ENCODE measurements at places on chromosomes 12 and 14.

DNA sequence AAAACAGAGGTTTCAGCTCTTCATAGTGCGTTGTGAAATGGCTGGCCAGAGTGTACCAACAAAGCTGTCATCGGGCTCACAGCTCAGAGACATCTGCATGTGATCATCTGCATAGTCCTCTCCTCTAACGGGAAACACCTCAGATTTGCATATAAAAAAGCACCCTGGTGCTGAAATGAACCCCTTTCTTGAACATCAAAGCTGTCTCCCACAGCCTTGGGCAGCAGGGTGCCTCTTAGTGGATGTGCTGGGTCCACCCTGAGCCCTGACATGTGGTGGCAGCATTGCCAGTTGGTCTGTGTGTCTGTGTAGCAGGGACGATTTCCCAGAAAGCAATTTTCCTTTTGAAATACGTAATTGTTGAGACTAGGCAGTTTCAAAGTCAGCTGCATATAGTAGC is 14.3 kb upstream of the PAPLN start:
- no peak for DNase-seq

DNA sequence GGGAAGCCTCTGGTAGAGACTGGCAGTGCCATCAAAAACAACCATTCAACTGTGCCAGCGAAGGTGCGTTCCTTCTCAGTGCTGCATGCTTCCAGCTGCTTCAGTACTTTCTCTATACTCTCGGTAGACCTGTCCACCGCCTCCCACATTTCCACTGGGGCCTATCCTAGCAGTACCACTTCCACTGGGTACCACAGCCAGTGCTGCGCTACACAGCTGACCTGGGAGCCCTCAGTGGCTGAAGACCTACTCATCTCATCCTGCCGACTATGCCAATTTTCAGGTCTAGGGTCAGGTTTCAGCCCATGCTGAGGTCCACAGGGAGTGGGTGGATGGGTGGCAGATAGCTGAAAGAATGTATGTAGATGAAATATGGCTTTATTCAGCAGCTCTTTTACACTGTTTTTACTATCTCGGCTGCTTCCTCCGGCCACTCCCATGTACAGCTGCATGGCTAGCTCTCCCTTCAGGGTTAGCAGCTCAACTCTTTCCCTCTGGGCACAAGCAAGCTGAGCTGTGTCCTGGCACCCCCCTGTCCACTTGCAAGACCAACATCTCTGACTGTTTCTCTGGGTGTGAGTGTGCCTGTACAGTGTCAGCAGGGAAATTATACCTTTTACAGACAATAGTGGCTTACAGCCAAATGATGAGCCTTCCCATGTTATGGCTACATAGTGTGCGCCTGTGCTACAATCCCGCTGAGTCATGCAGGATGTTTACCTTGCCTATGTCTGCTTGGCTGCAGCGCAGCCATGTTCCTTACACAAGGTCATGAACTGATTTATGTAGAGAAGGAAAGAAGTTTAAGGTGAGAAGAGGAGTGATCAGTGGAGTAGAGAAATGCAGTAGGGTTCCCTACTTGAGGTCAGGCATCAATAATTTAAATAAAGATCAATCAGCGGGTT is 125.7 kb upstream of the DDHD1 start:
- DNase-seq = no peak

DNA sequence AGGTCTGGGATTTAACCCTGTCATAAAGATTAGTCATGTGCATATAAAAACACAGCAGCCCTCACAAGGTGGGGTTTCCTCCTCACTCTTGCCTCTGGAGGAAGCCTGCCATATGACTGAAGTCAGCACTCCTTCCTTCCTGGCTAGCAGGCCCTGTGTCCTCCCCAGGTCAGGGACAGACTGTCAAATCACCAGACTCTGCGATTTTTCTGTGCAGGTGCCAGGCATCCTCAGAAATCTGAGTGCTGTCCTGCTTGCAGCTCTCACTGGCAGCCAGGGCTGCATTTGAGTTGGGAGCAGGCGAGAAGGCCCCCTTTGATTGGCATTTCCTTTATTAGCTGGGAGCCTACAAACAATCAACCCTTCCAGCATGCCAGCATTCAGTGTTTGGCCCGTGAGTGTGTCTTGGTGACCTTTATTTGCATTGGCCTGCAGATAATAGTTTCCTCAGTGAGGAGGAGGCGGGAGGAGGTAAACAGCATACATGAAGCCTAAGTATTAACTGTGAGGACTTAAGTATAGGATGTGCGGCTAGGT is 183.8 kb upstream of the ARHGAP5 start:
- DNase-seq = no peak

DNA sequence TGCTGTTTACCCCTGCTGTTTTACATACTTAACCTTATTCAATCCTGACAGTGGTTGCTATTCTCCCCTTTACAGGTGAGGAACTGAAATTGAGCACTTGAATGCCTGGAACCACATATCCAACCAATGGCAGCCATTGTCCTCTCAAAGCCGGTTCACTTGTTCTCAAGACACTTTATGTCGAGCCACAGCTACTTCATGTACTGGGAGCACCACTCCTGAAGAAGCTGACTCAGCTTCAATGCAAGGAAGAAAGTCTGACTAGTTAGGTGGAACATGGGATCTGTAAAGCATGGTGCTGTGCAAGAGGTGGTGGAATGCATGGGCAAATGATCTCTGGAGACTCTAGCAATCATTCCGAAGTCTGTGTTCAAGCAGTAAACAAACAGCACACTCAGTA is 113.9 kb upstream of the CPM start:
- DNase-seq = no peak

DNA sequence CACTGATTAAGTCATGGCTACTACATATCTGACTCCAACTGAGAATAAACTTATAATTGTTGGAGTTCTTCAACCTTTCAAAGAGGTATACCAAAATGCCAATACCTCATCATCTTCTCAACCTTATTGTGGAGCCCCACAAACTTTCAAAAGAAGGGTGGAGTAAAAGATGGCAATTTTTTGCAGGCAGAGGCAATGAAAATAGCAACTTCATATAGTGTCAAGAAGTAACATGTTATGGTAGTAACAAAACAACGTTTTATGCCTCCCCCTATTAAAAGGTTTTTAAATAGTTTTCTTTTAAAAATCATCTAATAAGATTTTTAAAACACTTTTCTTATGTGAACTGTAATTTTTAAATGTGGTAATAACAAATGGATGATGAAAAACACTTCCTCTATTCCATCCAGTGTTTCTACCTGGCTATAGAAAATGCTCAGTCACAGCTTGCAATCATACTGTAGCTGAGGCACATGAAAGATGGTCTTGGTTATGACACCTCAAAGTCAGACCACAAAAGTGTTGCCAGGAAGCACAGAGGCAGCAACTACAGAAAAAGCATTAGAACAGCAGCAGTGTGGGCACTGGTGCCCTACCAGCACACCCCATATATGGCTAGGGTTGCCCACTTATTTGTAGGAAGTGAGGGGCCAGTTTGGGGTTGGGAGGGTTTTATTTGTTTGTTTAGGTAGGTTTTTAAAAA is 7.0 kb downstream of the PPP1R12A start:
- DNase-seq = no peak

DNA sequence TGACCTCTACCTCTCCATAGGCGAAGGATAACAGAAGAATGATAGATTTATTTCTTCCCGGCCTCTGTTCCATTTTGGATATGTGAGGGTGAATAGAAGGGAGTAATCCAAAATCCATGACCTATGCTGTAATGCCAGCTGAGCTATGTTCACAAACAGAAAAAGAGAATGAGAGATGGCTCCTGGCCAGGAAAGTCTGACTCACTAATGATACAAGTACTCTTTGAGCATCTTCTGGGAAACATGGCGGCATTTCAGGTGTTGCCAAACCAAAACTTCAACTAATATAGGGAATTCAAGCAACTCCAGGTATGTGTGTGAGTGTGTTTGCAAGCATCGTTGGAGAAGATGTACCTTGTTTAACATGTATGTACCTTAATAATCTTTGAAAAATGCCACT is 55.1 kb downstream of the MED13L start:
- peak; percentile 75 for DNase-seq

- DNase-seq = peak; percentile 92
Measured at GRCh38 chr12:6827437-6827911, 733 bp upstream of the P3H3 start.

DNA sequence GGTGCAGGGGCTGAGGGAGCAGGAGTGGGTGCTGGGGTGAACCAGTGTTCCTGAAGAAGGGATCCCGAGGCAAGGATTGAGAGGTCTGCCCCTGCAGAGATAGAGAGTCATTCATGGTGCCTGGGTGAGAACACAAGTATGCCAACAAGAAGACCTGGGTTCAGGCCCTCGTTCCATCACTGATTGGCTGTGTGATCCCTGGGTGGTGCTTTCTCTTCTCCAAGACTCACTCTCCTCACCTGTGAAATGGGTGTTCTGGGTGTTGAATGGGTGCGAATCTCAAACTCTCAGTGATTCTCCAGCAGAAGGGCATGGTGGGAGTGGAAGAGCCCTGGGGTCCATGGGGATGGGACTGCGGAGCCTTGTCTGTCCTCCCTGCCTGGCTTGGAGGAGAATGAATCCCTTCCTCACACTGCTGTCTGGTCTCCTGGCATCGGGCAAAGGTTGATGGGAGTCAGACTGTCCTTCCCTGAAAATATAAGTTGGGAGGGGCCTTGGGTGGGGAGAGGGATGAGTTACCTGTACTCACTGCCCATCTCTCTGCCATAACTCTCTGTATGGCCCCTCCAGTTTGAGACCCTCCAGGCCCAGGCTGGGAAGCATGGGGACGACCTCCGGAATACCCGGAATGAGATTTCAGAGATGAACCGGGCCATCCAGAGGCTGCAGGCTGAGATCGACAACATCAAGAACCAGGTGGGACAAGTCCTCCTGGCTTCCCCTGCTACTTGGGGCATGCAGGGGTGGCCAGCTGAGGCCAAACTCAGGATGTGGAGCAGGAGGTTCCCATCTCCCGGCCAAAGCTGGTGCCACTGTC is 9.6 kb downstream of the KRT7 start:
- no peak for DNase-seq

DNA sequence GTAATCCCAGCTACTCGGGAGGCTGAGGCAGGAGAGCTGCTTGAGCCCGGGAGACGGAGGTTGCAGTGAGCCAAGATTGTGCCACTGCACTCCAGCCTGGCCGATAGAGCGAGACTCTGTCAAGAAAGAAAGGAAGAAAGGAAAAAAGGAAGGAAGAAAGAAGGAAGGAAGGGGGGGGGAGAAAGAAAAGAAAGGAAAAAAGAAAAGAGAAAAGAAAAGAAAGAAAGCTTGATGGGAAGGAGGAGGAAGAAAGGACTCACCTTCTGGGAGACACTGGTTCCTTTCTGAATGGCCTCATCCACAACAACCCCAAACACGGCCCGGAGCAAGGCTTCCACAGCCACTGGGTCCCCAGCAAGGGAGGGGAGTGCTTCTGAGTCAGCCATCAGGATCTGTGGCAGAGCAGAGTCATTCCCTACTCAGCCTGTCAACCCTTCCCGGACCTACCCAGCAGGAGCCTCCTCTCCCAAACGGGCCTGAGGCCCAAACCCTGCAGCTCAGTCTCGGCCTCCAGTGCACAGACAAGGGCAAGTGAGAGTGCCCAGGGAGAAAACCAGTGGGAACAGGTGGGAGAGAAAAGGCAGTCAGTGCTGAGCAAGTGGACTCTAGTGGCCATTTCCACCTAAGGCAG is 7.3 kb upstream of the ZNF740 start:
- DNase-seq = no peak

- no peak for DNase-seq
Measured at GRCh38 chr14:100541621-100542560, 45.3 kb downstream of the BEGAIN start.

GRCh38 chr12:12323118-12323517 is 26.9 kb downstream of the MANSC1 start:
- no peak for DNase-seq

- DNase-seq = no peak
Measured at GRCh38 chr12:85157035-85157603, 121.0 kb downstream of the LRRIQ1 start.

DNA sequence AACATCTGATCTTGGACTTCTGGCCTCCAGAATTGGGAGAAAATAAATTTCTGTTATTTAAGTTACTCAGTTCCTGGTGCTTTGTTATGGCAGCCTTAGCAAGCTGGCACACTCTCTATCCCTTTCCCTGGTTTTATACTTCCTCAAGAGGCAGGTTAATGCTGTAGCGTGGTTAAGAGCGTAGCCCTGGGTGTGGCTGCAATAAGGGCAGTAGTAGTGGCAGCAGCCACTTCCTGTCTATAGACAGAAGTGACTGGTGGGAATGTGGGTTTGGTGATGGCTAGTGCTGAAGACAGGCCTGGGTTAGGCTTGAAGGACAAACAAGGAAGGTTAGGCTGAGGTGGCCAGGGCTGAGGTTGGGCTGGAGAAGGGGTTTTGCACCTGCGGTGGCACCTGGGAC is 3.6 kb upstream of the LGALS3 start:
- no peak for DNase-seq

DNA sequence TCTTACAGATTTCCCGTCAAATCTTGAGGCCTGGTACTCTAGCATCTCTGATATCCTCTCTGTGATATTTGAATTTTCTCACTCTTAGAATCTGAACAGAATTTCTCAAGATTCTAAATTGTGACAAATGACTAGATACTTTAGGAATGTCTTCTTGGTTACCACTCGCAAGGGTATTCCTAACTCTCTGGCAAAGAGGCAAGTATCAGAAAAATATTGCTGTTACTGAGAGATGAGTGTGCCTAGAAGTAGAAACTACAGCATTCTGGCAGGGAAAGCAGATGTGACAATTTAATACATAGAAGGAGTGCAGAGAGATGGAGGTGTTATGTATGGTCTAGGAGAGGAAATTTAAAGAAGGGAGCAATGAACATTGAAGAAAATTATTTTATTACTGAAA is 467.8 kb downstream of the LRIG3 start:
- DNase-seq = no peak

- DNase-seq = no peak
Measured at GRCh38 chr14:94682736-94683135, 70.5 kb downstream of the SERPINA3 start.

DNA sequence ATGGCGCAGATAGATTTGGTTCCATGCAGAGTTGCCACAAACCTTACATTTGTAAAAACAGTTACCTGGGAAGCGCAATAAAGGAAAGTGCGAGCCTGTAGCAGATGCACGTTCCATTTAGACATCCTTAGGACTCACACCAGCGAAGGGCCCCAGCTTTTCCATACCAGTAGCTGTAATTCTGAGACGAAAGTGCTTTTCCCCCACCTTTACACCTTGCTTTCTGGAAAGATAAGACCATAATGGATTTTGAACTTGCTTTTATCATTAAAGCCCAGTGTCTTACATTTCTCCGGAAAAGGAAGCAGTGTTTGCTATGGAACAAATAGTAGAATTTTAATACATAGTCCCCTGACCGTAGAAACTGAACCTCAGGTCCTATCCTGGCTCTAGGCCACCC is 616 bp upstream of the CCDC77 start:
- DNase-seq = no peak

All from NCI-H446 (cell line).